ENCODE measurements at places on chromosomes 2 and 18.

DNA sequence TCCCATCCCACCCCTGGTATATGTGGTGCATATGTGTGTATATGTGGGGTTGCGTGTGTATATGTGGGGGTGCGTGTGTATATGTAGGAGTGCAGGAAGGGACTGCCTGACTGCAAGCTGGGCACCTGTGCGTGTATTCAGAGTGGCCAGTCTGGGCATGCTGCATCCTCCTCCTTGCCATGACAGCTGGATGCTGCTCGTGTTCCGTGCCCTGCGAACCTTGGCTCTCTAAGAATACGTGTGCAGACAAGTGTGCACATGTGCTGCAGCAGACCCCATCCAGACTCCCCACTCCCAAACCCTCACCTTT lies 222.1 kb downstream of the CELF4 start:
- no peak for DNase-seq

GRCh38 chr2:187550857-187551256 lies 3.4 kb downstream of the TFPI start:
- no peak for DNase-seq

- no peak for DNase-seq
Measured at GRCh38 chr2:130389358-130389757, 33.5 kb downstream of the PTPN18 start.

DNA sequence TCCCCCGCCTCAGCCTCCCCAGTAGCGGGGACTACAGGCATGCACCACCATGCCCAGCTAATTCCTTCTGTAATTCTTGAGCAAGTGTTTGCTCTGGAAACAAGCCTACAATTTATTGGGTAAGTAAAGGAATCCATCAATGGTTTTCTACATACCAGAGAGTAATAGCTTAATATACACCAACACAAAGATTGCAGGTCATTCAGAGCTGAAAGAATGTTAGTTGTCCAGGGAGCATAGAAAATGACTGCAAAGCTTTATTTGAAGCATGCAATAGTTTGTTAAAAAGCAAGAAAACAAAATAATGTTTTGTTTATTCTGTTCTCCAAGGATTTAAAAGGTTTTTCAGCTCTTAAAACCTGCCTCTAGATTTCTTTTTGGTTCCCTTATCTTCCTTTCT lies 5.6 kb downstream of the IDH1 start:
- no peak for DNase-seq

GRCh38 chr18:74518456-74519295 lies 15.6 kb upstream of the CNDP1 start:
- DNase-seq, result no peak

GRCh38 chr2:114642988-114643553 lies 200.6 kb downstream of the DPP10 start:
- DNase-seq, result no peak

GRCh38 chr2:137091704-137092103 lies 326.4 kb downstream of the THSD7B start:
- DNase-seq, result no peak

DNA sequence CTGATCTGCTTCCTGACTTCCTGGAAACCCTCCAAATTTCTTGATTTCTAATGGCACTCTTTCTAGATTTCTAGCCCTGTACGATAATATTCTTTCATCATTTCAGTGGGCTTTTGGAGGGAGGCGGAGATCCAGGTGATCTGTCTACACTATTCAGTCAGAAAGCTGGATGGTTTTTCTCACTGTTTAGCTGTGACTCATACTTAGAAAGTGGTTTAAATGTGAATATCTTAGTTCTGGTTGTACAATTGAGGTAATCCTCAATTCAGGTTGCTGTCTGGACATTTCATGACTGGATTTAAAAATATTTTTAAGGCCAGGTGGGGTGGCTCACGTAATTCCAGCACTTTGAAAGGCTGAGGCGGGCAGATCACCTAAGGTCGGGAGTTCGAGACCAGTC lies 20.8 kb downstream of the SEH1L start:
- no peak for DNase-seq

- DNase-seq, result no peak
Measured at GRCh38 chr18:22987547-22988189, 54.5 kb downstream of the RBBP8 start.

DNA sequence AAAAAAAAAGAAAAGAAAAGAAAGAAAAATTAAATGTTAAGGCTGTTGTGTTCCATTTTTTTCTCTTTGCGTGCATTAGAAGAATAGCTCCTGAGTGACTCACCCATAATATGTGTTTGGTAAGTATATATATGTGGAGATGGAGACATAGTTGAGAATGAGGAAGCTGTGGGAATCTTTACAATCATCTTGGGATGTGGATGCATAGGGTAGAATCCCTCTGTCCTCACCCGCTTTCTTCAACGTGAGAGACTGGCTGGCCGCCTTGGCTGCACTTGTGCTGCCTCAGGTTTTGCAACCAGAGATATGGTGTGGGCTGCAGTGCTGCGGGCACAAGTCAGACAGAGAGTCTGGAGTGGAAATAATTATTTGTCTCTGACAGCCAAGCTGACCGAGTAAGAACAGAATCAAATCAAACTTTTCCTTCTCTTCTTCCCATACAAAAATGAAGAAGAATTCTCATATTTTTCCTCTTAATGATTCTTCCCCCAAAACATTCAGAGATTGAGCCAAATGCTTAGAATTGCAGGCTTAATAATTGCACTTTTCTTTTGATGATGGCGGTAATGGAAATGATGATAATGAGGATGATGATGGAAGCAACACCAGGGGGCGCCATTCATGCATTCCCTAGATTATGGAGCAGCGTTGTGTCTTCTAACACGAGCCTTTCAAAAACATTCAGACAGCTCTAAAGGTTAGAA lies 48.5 kb downstream of the SERPINB7 start:
- no peak for DNase-seq

- DNase-seq, result no peak
Measured at GRCh38 chr2:121234144-121234543, 50.9 kb downstream of the TFCP2L1 start.

GRCh38 chr18:5527603-5528002 lies 16.2 kb downstream of the EPB41L3 start:
- peak; percentile 53 for DNase-seq

GRCh38 chr2:103402944-103403343 lies 641.1 kb downstream of the TMEM182 start:
- DNase-seq, result no peak

- DNase-seq, result peak; percentile 30
Measured at GRCh38 chr2:230582851-230583283, 129.8 kb upstream of the CAB39 start.

DNA sequence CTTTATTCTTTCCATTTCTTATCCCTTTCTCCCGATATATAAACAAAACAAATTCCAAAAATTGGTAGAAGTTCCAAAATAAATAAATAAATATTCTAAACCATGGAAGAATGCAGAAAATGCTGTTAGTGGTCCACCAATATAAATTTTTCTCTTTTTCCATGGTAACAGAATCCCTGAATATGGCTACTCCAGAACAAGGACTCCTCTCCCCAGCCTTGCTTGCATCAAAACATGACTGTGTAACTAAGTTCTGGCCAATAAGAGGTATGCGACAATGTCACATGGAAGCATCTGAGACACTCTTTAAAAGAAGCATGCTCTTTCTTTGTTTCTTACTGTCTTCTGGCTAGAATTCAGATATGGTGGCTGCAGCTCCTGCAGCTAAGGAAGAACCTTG lies 325.1 kb upstream of the TANK start:
- DNase-seq, result no peak

DNA sequence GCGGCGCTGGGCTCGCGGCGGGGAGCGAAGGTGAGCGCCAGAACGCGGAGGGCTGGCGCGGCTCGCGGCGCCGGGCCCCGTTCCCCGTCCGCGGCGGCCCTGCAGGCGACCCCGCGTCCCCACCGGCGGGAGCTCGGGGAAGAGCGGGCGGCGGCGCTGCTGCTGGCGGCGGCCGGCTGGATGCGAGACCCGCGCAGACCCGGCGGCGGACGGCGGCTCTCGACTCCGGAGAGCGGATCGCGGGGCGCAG lies 213 bp downstream of the DOK6 start:
- DNase-seq, result no peak

- DNase-seq, result no peak
Measured at GRCh38 chr2:112916625-112917247, 5.8 kb downstream of the IL37 start.

- no peak for DNase-seq
Measured at GRCh38 chr2:75102011-75102410, 97.3 kb downstream of the TACR1 start.

DNA sequence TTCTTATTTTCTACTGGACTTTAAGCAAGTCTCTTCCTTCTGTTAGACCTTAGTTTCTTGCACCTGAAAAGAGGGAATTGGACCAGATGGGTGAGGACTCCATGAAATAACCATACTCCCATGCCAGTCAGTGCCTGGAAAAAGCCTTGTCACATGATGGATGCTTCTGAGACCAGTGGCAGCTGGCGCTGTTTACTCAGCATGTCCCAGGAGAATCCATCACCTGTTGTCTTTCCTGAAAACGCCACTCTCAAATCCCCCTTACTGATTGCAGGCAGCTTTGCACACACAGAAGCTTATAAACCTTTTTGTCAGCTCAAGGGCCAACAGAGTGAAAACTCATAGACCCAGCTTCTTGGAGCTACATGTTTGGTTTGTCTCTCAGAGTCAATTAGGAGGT lies 117.6 kb downstream of the POLE4 start:
- no peak for DNase-seq

GRCh38 chr2:1350111-1350510 lies 63.2 kb upstream of the TPO start:
- DNase-seq, result no peak

DNA sequence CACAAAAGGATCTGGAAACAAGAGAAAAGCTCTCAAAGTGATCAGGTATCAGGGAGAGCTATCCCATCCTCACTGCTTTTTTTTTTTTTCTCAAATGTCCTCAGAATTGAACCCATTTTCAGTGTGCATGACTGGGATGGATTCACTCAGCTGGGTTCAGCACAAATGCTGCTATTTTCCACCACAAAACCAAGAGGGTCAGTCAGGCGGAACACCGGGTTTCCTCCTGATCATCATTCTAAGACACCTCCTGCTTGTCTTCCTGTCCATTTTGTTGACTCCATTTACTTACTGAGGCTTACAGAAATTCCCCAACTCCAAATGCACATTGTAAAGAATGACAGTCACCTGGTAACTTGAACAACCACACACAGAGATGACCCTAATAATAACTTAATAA lies 39.9 kb downstream of the CYRIA start:
- DNase-seq, result no peak

DNA sequence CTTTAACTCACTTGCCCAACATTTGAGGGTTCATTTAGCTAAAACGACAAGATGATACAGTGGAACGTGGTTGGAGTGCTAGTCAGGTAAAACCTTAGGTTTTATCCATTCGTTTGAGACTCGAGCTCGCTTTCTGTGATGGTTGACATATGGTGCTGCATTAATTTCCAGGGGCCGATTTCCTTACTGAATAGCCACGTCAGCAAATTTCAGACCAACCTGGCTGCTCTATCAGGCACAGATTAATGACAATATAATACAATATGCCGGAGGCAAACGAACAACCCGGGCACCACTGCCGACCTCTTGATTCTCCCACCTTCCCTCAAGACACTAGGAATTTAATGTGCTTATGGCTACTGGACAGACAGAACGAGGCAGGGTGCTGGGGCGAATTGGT lies 42.0 kb downstream of the NABP1 start:
- DNase-seq, result no peak

DNA sequence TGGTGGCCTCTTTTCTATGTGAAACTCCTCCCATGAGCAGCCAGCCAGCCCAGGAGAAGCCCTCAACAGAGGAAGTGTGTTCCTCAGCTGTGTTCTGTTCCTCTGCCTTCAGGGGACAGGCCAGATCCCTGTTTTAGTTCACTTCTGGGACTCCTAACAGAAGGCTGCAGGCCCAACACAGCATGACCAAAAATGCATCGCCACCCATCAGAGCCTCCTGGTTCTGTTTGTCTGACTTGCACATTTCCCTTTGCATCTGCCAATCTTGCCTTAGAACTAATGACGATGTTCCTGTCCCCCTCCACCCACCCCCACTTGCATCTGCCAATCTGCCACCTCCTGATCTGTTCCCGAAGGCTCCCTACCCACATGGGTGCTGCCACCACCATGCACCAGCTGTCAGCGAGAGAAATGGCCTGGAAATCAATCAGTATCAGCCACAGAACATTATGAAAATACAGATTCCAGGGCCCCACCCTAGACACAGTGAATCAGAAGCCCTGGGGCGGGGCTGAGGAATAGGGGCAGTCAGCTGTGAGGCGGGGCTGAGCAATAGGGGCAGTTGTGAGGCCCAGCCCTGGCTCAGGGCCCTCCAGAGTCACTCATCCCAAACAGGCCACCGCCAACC lies 51.0 kb downstream of the FAM168B start:
- no peak for DNase-seq

- DNase-seq, result peak; percentile 5
Measured at GRCh38 chr2:70523996-70524965, 29.3 kb downstream of the TGFA start.

GRCh38 chr2:206218796-206219499 lies 55.5 kb upstream of the ZDBF2 start:
- DNase-seq, result no peak

- no peak for DNase-seq
Measured at GRCh38 chr2:11285499-11285898, 58.9 kb downstream of the ROCK2 start.

- no peak for DNase-seq
Measured at GRCh38 chr2:200673191-200673590, 87.4 kb downstream of the AOX1 start.

DNA sequence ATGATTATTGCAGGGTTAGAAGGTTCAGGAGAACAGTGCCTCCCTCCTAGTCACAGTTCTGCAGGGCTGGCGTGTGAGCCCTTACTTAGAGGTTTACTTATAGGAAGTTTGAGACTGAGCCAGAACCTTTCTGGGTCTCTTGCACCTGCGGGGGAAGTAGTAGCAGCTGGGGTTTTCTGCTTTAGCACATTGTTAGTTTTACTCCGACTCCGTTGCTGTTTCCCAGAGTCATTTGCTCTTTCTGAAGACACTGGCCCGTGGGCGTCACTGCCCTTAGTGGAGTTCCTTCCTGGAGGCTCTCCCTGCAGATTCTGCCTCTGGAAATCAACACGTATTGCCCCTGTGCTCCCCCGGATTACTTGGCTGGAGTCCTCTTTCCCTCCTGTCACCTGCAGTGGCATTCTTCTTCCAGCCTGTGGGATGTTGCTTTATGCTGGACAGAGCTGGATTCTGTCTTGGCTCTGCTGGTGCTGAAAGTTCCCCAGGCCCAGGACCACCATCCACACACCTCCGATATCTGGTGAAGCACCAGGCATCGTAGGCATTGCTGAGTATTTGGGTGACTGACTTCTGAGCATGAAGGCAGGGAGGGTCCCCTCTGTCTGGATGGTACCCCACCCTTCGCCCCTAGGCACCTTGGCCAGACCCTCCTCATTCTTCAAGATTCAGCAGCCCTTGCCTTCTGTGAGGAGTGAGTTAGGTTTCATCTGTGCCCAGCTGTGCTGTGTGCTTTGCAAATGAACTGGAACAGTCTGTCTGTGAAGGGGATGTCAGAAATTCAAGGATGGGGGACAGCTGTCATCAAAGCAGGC lies 51.7 kb downstream of the AGAP1 start:
- no peak for DNase-seq

- DNase-seq, result no peak
Measured at GRCh38 chr2:204234879-204235278, 298.3 kb downstream of the ICOS start.

GRCh38 chr2:170562928-170563327 lies 152.2 kb upstream of the SP5 start:
- no peak for DNase-seq

GRCh38 chr2:162917626-162918025 lies 79.1 kb upstream of the KCNH7 start:
- no peak for DNase-seq

Data from non-pigmented ciliary epithelial cell (primary cell).